Stimulated activated CD4-positive, alpha-beta T cell treated with anti-CD3 and anti-CD28 coated beads, Interleukin-12 subunit alpha, Interleukin-12 subunit beta, amount 100 ng/mL, for 24 hours (primary cell): ENCODE measurements at places on chromosomes 12 and 14.

GRCh38 chr12:89840162-89840922 lies 131.7 kb upstream of the ATP2B1 start:
- no peak for DNase-seq

DNA sequence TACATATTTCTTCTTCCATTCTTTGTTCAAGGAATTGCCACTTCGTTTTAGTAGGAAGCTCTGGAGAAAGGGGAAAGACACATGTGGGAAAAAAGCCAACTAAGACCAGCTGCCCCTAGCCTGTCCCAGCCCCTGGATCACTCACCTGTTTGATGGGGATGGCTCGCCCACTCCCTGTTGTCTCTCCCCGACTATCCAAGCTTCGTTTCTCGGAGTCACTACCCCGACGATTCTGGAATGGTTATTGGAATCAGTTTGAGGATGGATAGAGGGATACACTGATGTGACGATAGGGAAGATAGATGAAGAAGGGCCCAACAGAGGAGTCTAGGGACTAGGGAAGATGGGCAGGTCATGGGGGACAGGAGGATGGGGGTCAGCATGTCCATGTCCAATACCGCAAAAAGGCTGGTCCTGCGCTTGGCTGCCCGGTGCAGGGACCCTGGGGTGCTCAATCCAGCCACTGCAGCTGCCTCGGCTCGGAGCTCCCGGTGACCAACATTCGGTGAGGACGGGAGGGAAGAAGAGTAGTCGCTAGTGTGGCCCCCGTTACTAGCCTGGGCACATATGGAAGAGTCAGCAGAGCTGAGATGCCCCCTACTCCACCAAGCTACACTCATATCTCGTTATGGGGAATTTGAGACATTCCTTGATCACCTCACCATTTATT lies 7.0 kb downstream of the AGAP2 start:
- no peak for DNase-seq

- DNase-seq: no peak
Observed at GRCh38 chr12:103278329-103278728, 217.4 kb downstream of the C12orf42 start.

GRCh38 chr12:131795690-131796410 lies 32.3 kb upstream of the MMP17 start:
- no peak for DNase-seq

- DNase-seq: no peak
Observed at GRCh38 chr12:2358986-2359658, 306.3 kb downstream of the CACNA1C start.

DNA sequence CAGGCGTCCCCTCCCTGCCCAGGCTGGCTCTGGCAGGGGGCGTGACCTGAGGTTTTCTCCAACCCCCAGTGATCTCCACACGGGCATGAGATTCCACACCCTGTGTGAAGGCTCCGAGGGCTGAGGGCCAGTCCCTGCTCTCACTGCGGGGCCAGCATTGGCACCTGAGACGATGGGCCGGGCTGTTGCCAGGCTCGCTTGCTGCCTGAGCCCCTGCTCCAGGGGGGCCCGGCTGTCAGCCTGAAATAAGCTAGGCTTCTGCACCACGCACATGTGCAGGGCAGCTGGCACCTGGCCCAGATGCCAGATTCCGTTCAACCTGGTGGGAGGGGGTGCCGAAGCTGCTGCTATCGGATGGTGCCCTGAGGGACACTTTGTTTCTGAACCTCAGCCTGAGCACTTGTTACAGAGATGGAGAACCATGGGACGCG lies 196.5 kb upstream of the PRMT8 start:
- DNase-seq: no peak

- no peak for DNase-seq
Observed at GRCh38 chr12:123231931-123232330, 1.0 kb downstream of the MPHOSPH9 start.

DNA sequence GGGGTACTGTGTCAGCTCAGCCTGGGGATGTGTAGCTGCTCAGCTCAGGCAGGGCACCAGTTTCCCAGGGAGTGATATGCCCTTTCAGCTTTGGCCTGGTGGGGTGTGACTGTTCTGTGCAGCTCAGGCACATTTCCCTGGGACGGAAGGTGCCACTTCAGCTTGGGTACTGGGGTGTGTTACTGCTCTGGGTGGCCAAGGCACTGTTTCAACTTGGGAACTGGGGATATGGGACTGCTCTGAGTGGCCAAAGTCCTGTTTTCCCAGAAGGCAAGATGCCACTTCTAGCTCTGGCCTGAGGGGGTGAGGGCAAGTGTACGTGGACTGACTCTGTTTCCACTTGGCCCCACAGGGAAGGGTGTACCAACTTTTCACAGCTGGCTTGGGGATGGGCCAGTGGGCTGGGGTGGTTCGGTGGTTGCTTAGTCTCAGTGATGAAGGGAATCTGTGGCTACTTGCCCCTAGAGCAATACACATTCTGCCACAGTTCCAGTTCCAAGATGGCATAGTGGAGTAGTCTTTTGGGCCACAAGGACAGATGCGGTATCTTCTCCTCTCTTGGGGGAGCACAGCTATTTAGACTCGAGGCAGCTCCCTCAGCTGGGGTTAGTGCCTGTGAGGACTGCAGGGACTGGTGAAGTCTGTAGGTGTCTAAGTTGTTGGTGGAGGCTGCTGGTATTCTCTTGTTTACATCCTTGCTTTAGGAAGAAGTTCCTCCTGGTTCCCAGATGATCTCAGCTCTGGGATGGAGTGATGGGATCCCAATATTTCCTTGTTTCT lies 26.4 kb downstream of the TBC1D15 start:
- DNase-seq: no peak

- DNase-seq: no peak
Observed at GRCh38 chr12:54009171-54010052, 627 bp downstream of the HOXC8 start.

GRCh38 chr12:7646178-7646475 lies 19.6 kb downstream of the APOBEC1 start:
- no peak for DNase-seq

GRCh38 chr12:100720016-100720654 lies 74.4 kb upstream of the ANO4 start:
- DNase-seq: no peak

DNA sequence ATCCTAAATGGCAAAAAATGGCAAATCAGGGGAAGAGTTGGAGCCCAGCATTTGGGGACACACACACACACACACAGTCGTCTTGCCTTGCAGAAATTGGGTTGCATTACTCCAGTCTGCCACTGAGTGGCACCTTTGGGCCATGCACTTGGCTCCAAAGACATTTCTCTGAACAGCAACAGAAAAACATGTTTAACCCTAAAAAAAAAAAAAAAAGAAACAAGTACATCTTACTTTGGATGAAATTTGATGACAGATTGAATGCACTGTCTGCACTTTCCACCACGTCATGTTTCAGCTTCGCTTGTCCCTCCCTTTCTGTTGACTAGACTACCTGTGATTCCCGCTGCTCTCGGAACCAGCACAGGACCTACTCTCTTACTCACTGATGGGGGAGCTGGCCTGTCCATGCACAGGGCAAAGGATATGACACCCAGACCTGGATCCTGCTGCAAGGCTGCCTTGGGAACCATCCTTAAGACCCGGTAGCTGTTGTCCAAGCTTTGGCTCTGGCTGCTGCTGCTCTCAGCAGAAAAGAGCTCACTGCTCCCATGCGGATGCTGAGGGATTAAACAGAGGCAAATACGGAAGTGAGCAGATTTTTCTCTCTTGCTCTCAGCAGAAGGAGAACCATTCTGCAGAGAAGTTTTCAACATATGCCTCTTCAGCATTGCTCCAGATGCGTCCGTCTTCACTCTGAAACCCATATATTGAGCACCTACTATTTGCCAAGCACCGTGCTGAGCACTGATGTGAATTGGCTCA lies 376.8 kb downstream of the DPF3 start:
- peak; percentile 49 for DNase-seq
